NCI-H1436 (cell line): ENCODE measurements at places on chromosomes 3 and 15.

DNA sequence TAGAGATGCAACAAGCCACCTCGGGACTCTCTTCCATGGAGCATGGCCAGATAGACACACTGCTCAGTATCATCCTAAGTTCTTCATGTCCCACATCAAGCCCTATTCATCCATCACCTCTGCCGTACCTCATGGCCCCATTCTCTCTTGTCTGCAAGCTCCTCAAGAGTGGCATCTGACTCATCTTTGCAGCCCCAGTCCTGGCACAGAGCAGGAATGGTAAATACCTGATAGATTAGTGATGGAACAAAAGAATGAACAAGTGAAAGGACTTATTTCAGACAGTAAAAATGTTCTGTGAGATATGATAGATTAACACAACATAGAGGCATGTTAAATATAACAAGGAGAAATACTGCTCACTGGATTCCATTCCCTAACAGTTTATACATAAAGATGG lies 176.4 kb downstream of the ISL2 start:
- no peak for DNase-seq

DNA sequence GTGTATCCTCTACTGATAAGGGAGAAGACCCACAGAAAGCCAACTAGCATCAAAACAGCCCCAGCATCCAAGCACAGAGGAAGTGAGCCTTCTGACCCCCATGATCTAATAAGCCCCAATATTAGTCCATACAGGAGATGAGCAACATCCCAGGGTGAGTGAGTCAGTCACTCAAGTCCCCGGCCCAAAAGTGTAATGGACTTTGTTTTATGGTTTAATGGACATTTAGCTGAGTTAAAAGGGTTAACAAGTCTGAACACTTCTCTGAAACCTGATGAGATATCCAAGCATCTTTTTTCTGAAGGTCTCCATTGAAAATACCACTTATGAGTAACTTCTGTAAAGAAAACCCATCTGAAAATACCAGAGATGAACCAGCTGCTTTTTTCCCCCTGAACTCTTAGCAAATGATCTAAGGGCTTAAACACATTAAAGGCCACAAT lies 115.6 kb downstream of the GREM1 start:
- no peak for DNase-seq

GRCh38 chr15:64051407-64052259 lies 5.3 kb upstream of the DAPK2 start:
- no peak for DNase-seq

- DNase-seq, result no peak
Measured at GRCh38 chr3:25035526-25035925, 392.5 kb upstream of the RARB start.

GRCh38 chr3:108528459-108529252 lies 18.3 kb upstream of the MYH15 start:
- no peak for DNase-seq

- DNase-seq, result no peak
Measured at GRCh38 chr3:30764281-30764680, 130.2 kb downstream of the GADL1 start.

DNA sequence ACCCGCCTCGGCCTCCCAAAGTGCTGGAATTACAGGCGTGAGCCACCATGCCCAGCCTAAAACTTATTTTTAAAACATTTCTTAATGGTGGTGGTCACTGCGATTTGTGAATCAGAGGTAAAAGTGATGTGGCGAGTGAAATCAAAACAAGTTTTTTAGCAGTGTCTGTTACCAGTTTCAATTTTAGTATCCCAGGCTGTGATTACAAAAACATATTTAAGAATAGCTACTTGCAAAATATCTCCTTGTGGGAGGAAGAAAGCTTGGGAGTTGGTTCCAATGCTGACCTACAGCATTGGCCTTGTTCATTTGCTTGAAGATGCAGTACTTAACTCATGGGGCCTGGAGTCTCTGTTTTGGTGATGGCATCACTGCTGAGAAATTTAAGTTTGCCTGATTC lies 4.5 kb downstream of the RAB7A start:
- no peak for DNase-seq

DNA sequence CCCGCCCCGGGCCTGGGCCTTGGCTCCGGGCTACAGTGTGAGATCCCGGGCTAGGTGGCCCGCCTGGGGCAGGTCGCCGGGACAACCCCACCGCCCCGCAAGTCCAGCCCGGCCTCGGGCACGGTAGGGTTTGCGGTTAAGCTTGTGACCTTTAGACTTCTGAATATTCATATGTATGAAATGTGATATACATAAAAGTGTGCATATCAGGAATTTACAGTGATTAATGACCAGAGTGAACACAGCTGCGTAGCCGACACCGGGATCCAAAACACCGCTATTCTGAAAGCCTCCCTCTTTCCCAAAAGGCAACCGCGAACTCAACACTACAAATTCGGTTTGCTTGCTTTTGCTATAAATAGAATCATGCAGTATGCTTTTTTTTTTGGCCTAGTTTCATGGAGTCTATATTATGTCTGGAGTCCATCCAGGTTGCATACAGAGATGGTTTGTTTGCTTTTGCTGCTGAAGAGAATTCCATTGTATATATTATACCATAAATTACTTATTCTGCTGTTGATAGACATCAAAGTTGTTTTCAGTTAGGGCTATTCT lies 636 bp upstream of the SNRPA1 start:
- DNase-seq, result no peak

GRCh38 chr15:57296473-57297162 lies 79.7 kb upstream of the CGNL1 start:
- DNase-seq, result no peak

DNA sequence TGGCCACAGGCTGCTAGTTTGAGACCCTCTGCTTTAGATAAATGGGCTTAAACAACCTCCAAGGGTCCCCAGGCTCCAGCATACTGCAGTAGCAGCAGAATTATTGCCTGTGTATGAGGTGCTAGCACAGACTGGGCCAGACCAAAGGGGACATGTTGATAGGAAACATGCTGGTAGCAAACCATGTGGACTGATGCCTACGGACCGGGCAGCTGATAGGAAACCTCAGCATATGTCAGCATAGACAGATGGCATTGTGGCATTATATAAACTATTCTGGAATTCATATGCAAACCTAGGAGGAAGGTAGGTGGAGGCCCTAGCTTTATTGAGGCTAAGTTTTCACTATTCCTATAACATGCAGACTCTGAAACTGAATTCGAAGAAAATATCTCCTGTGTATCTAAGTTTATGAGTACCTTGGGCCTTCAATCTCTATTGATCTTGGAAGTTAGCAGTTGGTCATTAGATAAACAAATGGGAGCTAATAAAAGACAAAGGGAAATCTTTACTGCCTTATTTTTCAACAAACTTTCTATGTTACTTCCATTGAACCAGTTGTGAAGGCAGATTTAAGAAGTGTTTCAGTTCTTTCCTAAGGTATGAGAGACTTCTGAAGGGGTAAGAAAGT lies 1.7 kb upstream of the HGD start:
- no peak for DNase-seq

DNA sequence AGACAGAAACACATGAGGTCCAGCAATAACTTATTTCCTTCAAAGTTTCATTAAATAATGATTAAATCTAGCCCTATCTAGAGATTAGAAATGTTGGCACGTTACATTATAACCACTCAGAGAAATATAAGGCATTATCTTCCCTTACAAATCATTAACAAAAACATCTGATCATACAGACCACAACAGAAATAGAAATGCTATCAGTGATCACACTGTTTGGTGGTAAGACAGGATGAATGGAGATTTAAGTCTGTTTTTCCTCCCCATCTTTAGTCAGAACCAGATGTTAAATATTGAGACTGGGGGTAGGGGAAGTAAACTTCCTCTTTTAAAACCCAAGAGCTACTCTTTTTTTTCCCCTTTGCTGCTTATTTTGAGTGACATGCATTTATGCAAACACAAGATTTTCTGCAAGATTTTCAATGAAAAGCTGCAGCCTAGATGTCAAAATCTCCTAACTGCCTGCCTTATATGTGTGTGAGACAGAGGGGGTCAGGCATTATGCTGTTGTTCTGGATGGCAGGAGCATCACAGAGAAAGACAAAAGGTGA lies 70.4 kb downstream of the CBLB start:
- DNase-seq, result no peak

DNA sequence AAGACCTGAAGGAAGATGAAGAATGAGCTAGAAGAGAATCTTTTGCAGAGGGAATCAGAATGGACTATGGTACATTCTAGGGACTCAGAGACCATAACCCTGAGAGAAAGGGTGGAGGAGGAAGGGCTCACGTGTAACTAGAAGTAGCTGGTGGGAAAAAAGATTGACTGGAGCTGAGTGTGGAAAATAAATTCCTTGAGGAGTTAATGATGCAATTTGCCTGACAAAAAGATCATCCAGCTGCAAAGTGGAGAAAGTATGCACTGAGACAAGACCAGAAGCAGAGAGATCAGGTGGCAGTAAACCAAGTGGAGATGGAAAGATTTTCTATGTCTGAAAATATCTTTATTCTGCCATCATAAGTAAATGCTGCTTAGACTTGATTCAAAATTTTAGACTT lies 52.9 kb upstream of the TBL1XR1 start:
- no peak for DNase-seq

DNA sequence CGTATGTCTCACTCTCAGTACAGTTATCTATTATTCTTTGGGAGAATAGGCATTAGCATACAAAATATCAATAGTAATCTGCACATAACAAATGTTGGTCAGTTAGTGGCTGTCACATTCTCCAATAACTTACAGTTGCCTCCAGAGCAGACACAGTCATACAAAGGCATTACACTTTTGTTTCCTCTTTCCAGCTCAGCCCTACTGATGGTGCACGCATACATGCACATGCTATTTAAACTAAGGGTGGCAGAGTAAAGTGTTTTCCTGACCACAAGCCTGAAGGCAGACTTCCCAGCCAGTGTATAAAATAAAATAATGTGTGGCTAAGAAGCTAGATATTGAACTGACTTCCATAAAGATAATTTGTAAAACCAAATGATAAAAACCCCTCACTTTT lies 47.6 kb downstream of the PHLDB2 start:
- no peak for DNase-seq

GRCh38 chr3:51328206-51328605 lies 56.9 kb upstream of the MANF start:
- no peak for DNase-seq

DNA sequence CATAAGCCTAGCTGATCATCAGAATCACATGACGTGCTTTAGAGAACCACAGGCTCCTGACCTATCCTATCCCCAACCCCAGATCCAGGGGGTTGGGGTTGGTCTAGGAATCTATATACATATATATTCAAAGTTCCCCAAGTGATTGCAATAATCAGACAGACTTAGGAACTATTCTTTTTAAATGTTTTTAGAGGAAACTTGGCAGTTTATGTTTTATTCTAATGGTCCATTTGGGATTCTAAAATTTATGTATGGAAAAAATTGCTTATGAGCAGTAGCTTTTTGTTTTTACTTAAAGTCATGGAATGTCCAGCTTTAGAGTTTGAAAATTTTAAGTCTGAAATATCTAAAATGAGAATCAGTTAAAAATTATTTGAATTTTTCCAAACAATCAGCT lies 22.1 kb downstream of the MFN1 start:
- DNase-seq, result no peak

DNA sequence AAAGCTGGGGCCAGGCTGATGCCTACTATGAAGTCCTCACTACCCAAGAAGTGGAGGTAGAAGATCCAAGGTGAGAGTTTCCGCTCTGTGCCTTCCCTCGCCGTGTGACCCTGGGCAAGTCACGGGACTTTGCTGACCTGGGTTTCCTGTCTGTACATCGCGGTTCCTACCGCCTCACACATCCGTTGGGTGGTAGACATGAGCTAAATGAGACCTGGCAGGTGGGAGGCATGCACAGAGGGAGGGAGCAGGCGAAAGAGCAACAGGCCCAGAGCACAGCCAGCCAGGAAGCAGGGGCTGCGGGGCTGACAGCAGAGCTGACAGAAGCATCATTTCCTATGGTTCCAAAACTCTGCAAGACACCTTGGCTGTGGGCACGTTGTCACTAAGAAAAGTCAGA lies 157.3 kb upstream of the BHLHE40 start:
- DNase-seq, result no peak

DNA sequence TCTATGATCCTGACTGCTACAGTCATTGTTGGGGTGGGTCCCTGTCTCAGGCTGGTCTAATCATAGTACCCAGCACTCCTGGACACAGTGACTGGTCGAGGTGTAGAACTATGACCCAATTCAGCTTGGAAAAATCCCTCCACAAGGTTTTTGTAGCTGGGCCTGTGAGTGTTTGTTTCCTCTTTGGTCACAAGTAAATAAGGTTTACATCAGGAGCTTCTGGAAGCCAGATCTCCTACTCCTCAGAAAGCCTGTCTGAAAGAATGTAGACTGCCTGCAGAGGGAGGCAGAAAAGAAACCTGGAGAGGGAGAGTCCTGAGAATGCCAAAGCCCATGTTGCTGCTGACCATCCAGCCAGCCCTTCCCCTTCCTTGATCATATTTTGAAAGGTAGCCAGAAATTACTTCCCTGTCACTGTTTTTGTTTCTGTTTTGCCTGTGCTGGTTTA lies 123.2 kb downstream of the RAP2B start:
- DNase-seq, result no peak

DNA sequence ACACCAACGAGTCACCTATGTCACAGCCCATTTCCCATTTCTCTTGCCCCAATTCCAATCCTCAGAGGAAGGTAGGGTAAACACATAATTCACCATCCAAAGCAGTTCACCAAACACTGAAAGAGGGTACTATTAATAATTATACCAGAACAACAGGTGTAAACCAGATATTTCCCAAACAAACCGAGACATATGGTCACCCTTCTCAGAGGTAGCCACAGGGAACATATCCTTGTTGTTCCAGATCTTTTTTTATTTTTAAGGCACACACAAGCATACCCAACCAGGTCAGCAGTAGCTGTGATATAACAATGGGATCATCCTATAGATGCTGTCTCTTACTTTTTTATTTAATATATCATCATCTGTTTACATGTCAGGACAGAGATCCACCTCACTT lies 24.7 kb downstream of the MAGI1 start:
- DNase-seq, result no peak

GRCh38 chr15:70212286-70212962 lies 114.7 kb upstream of the TLE3 start:
- no peak for DNase-seq

GRCh38 chr3:138946663-138947494 lies at the start of the genes FOXL2 and FOXL2NB:
Gene FOXL2 (minus strand): TSS chr3:138947137. CDS start chr3:138946722, 415 bp downstream.
Gene FOXL2NB (plus strand): TSS chr3:138947217. CDS start chr3:138947365, 148 bp downstream.
- DNase-seq, result no peak

DNA sequence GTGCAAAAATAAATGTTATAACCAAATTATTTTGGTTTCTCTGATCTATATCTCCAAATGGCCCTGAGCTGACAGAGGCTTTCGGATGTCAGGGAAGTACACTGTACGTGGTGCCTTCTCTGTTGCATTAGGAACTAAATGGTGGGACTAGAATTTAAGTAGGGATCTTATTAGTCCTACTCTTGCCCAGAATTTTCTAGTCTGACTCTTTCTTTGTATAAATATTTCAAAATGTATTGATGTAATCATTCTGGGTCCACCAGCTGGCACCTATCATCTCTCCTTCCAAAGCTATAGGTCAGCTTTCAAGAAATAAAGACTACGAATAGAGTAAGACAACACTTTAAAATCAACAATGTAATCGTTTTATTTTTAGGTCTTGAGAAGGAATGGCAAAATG lies 22.3 kb upstream of the MLF1 start:
- DNase-seq, result no peak

GRCh38 chr15:70863450-70864218 lies 9.7 kb upstream of the LARP6 start:
- no peak for DNase-seq

- no peak for DNase-seq
Measured at GRCh38 chr3:190017521-190018288, 103.0 kb downstream of the P3H2 start.
